ENCODE measurements at places on chromosomes 6 and 20. TPM values are rescaled to one million over a fixed set of nuclear protein-coding genes. Genes with fewer than 3 reads are reported as not detected.

MYL9 gene
- 4.4 TPM for total RNA-seq

SRMS gene
- not detected for total RNA-seq

CALHM5 gene
- total RNA-seq, result not detected

RAMACL gene
- total RNA-seq, result 0.32 TPM

Data from activated T-helper 17 cell treated with anti-CD3 and anti-CD28 coated beads, Interleukin-2, amount 50 U/mL, for 72 hours (primary cell).